ENCODE measurements at places on chromosomes 7 and 10. TPM values are rescaled to one million over a fixed set of nuclear protein-coding genes. Genes with fewer than 3 reads are reported as not detected.

DNA sequence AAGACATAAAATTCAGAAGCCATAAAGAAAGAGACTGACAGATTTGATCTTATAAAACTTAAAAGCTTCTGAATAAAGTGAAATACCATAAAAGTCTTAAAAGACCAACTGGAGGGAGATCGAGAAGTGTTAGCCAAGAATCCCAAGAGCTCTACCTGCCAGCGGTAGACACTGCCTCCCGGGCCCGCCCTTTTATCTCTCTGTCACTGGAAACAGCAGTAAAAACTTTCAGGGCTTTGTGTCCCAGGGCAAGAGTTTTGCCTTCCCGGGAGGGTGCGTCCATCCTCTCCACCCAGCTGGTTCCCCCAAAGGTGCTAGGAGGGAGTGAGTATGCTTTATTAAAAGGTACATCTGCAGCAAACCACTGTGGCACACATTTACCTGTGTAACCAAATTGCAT lies 5.8 kb downstream of the PLA2G12B start:
- DNase-seq = no peak

DNA sequence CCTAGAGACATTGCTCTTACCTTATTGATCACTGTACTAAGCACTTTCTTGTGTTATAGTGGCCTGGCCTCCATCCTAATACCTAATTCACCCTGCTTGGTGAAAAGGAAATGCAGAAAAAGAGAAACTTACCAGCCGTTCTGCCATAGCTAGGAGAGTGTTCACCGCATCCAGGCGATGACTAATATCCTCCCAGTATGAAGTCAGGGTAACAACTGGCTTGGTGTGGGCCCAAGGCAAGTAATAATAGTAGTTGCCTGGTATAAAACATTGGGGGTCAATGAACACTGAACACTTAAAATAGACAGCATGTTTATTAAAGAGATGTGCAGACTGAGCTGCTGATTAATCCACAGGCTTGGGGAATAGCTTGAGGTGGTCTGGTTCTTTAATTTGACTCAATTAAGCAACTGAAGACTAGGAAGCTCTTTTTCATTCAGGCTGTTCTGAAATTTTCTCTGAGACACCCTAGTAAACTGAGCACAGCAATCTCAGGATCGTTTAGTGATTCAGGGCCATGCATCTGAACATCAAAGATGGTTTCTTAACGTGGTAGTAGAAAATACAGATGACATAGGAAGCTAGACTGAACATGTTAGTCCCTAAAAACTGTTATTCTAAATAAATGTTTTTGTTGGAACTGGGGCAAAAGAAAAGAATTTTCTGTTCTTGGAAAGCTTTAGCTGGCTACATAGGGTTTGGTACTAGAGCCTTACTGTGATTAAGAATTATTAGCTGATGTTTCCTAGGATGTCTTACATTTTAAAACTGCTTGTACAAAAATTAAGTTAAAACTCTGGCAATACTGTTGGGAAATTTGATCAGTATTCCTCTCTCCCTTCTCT lies 102.2 kb downstream of the MYOF start:
- peak; percentile 39 for DNase-seq

DNA sequence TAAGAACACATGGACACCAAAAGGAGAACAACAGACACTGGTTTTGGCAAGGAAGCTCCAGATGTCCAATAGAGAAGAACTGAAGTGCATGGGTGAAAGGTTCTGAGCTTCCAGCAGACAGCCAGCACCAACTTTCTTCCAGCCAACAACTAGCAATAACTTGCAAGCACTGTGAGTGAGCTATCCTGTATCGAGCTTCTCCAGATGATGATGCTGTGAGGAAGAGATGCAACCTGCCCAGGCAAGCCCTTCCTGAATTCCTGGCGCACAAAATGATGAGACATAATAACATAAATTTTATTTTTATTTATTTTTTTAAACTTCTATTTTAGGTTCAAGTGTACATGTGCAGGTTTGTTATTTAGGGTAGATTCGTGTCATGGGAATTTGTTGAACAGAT lies 692.1 kb downstream of the DNAJB9 start:
- no peak for DNase-seq

DNA sequence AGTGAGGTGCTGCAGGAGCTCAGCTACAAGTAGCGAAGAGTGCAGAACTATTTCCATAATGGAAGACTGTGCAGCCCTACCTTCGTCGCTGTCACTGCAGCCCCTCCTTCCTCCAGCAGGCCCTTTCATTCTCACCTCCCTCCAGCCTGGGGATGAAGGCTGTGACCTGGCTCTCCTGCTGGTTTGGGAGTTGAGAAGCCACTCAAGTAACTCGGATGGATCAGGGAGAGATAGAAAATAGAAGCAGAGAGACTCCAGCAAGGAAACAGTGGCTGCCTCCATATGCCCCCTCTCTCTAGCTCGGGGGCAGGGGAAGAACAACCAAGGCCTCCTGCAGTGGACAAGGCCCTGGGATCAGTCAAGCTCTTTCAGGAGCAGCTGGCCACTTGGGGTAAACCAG lies 37.4 kb upstream of the NPFFR1 start:
- DNase-seq = no peak

DNA sequence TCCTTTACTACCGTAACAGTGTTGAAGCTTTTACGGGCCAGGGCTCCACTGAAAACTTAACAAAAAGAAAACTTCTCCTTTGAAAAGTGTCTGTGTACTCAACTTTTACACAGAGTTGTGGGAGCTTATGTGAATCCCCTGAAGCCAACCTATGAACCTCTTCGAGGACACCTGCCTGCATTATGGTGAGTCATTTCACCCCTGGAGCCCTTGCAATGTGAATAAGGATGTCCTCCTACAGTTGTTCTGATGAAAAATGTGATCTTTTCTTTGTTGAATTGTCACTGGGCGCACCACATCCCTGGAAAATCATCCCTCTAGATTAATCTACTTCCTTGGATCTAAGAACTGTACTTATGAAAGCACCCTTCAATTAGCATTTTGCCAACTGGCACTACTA lies 93.2 kb downstream of the SORCS1 start:
- DNase-seq = no peak

Gene FOXL3
- polyA plus RNA-seq = not detected

DNA sequence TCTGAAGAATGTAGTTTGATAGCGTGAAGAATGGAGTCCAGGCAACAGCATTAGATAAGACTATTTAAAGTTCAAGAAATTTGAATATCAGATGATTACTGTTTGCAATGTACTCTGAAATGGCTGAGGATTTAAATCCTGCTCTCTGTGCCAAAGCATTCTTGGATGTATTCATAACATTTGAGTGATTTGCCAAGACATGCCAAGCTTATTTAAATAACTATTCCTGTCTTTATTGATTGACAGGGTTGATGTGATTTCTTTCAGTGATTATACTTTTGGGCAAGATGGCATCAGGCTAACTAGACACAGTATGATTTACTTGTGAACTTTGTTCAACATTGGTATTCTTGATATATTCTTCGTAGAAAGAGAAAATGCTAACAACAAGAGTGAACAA lies 168.7 kb downstream of the GNAI1 start:
- DNase-seq = no peak

DNA sequence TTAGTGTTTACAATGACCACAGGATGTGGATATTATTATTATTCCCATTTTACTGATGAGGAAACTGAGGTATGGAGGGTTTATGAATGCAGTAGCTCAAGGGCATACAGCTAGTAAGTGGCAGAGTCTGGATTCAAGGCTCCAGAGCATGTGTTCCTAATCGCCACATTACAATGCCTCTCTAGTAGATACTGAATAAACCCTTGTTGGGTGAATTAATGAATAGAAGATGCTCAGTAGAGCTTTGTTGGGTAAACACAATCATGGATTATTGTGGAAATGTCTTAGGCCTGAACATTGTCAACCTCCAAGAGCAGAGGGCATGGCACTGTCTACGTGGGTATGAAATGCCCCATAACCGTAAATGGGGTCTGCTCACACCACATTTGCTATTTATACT lies 545.3 kb downstream of the LRMDA start:
- no peak for DNase-seq

Measured in AG04450 (cell line).